A549 treated with dexamethasone at 1 μM for 4 hours (cell line): ENCODE measurements at places on chromosomes 1 and 21. TPM values are rescaled to one million over a fixed set of nuclear protein-coding genes. Genes with fewer than 3 reads are reported as not detected.

Gene CFHR2
- not detected in 5 replicates for total RNA-seq

Gene KCNK2
- total RNA-seq = 0.08 to 0.09 TPM (median 0.08 TPM) in 3 of 5 replicates, not detected in the others

Gene MFAP2
- 0.57 to 2.0 TPM (median 1.3 TPM) in 5 replicates for total RNA-seq

Gene SLC16A4
- total RNA-seq = 30.8 to 41.6 TPM (median 35.2 TPM) in 5 replicates

Gene HRNR
- total RNA-seq = not detected in 5 replicates

Gene IRF2BP2
- 65.5 to 92.3 TPM (median 86.5 TPM) in 5 replicates for total RNA-seq

Gene SLC44A5
- total RNA-seq = 0.03 to 0.09 TPM (median 0.06 TPM) in 4 of 5 replicates, not detected in the other

Gene MTARC1
- 7.4 to 10.1 TPM (median 10.0 TPM) in 5 replicates for total RNA-seq
